CD8-positive, alpha-beta T cell (primary cell): ENCODE measurements at places on chromosomes 5 and 9.
A peak's percentile ranks its signal among the peaks of the same experiment; 100 is the strongest.

GRCh38 chr5:111310711-111311620, 86.8 kb downstream of the CAMK4 start:
- no peak for DNase-seq

DNA sequence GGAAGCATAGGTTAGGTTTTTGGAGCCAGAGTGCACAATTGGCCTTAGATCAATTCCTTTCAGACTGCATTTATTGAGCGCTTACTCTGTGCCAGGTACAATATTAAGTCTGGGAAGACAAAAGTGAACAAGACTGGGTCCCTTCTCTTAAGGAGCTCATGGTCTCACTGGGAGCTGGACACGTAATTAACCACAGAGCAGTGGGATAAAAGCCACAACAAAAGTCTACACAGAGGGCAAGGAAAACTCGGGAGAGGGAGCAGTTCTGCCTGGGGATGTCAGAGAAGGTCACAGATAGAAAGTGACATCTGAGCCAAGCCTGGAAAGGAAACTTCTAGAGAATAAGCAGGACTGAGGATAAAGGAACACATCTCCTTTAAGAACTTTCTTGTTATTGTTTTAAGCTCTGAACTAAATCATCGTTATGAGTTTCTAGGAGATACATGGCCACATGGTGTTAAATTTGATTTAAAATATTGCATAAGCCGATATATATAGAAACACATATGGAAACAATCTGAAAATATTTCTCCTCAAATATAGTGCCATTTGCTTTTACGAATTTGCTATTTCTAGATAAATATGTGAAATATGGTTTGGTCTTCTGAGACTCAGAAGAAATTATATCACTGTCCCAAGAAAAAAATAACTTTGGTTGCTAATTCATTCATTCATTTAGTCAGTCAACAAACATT, 40.1 kb upstream of the PDE8B start:
- DNase-seq, result no peak

- DNase-seq, result no peak
Observed at GRCh38 chr5:85159395-85159794, 774.7 kb upstream of the EDIL3 start.

- no peak for DNase-seq
Observed at GRCh38 chr5:122356855-122357254, 44.8 kb downstream of the SNCAIP start.

- DNase-seq, result no peak
Observed at GRCh38 chr5:55601204-55601618, 66.4 kb upstream of the PLPP1 start.

DNA sequence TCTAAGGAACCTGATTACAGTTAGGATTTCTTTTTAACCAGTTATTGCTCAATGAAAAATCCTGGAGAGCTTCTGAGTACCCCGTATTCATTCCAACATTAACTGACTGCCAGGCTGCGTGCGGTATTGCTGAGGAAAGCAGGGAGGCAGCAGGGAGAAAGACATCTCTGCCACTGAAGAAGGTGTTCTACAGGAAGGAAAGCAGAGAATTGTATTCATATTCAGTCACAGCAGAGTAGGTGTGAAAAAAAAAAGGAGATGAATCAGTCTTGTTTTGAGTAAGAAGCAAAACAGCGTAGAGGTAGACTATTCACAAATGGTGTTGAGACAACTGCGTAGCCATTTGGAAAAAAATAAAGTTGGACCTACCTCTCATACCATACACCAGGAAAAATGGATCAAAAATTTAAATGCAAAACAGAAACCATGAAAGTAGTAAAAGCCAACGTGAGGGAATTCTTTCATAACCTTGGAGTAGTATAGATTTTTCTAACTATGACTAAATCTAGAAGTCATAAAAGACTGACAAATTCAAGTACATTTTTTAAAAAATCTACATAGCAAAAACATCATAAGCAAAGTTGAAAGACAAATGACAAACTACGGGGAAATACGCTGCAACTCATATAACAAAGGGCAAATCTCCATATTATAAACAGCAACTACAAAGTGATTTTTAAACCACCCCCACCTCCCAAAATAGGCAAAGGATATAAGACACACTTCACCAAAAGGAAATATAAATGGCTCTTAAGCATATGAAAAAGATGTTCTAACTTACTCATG, 9.9 kb upstream of the NR4A3 start:
- peak; percentile 30 for DNase-seq

DNA sequence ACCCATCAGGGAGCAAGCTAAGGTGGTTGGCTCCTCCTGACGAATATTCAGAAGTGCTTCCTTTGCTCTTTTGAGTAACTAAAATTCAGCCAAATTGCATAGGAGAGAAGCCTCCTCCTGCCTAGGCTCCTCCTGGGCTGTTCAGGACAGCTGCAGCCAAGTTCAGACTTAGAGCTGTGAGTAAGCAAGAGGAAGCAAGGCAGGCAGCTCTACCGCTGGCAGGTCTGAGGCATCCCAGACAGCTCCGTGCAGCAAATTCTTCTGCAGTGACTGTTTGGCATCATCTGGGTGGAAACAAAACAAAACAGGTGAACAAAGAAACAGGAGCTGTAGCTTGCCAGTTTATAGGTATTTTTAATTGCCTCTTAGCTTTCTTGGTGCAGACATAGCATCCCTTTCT, 421.0 kb downstream of the GADD45G start:
- DNase-seq, result no peak

GRCh38 chr5:148725675-148726074, 71.3 kb upstream of the HTR4 start:
- no peak for DNase-seq

DNA sequence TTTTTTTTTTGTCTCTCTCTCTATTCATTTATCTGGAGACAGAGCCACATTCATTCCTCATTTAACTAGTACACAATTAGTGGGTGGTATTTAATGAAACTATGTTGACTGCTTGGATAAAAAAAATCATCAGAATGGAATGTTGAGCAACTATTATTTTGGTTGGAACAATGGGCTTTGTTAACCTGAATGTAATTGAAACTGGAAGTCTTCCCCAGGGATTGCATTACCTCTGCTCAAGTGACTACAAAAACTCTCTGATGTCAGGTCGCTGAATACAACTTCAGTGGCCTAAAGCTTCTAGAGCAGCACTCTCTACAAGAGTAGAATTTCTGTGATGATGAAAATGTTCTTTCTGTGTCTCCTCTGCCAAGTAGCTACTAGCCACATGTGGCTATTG, 295.8 kb downstream of the DEPDC1B start:
- no peak for DNase-seq
